Sigmoid colon (tissue), 7 donors: ENCODE measurements at places on chromosomes 6 and 20. TPM values are rescaled to one million over a fixed set of nuclear protein-coding genes. Genes with fewer than 3 reads are reported as not detected.

The ECT2L gene
- not detected for total RNA-seq

The TMEM200A gene
- total RNA-seq = 1.9 TPM

DNA sequence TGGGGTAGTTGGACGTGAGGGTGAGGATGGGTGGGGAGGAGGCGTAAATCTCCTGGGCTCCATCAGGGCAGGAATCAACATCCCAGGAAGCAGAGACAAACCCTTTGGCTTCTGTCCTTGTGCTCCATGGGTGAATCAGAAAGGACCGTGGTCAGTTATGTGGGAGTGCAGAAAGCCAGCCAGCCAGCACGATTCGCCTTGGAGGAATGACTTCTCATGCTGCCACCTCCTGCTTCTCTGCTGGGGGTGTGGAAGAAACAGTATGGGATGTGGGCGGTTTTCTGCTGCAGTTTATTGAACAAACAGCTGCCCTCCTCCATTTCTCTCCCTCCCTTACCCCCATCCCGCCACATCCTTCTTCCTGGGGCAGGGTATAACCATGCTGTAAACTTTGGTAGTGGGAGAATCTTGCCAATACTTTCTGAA is 214.5 kb downstream of the SOX4 start:
- H3K4me3 ChIP-seq = no peak overlapping the region
- H3K4me1 ChIP-seq = no peaks in the 10 kb centered on the region
- H3K27ac ChIP-seq = peak overlapping the region; percentile 61
- DNase-seq = no peak
- no peaks in the 10 kb centered on the region for H3K27me3 ChIP-seq
- H3K36me3 ChIP-seq = no peaks in the 10 kb centered on the region

DNA sequence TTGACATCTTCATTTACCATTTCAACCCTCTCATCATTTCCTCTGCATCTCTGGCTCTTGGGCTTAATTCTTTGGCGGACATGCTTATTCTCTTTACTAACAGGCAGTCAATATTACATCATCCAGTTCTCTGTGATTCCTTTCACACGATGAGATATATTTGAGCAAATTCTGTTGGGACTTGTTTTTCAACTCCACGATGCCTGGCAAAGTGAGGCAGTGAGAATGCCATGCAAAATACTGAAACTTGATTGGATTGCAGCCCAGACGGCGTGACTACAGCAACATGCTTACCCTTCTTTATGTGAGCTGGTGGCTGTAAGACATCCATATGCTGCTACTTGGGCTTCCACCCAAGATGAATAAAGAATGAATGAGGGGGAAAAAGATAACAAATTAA is 101.7 kb upstream of the SPACA1 start:
- no peaks in the 10 kb centered on the region for H3K27me3 ChIP-seq
- no peak overlapping the region for H3K27ac ChIP-seq
- H3K36me3 ChIP-seq = no peaks in the 10 kb centered on the region
- DNase-seq = no peak
- no peak overlapping the region for H3K4me3 ChIP-seq
- peaks cover 25% of the 10 kb centered on the region for H3K4me1 ChIP-seq

DNA sequence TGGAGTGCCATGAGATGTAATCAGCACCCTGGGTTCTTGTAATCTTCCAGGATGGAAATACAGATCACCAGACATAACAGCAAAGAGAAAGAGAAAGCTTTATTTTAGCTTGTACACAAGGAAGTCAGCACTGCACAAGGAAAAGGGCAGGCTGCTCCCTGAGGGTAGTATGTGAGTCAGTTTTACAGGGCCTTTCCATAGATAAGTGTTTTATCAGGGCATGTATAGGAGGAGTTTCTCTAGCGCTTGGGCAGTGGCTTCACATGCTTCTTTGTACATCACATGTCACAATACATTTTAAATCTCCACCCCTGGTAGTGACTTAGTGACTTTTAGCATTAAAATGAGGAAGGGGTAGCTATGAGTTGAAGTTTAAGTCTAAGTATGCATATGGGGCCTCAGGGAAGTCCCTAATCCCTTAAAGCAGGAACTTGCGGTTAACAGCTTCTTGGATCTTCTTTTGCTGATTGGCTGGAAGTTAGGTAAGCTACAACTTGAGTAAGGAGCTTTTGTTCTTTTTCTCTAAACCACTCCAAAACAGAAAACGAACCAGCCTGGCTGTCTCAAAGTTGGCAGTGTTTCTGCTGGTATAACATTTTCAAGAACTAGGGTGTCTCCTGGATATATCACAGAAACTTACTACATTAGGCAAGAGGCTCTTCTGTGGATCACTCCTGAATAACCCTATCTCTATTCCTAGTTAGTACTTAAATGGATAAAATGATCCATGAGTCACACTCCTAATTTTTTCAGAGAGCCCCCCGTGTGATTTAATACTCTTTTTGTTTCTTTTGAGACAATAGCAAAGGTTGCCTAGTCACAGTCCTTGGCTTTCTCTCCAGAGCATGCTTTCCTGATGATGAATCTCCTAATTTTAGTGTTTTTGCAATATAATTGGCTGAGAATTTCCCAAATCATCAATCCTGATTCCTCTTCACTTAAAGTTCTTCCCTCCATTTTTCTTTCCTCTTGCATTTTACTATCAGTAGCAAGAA is 60.2 kb downstream of the MRAP2 start:
- no peak for DNase-seq
- no peak overlapping the region for H3K27ac ChIP-seq
- H3K4me1 ChIP-seq = no peaks in the 10 kb centered on the region
- no peak overlapping the region for H3K4me3 ChIP-seq
- no peaks in the 10 kb centered on the region for H3K27me3 ChIP-seq

DNA sequence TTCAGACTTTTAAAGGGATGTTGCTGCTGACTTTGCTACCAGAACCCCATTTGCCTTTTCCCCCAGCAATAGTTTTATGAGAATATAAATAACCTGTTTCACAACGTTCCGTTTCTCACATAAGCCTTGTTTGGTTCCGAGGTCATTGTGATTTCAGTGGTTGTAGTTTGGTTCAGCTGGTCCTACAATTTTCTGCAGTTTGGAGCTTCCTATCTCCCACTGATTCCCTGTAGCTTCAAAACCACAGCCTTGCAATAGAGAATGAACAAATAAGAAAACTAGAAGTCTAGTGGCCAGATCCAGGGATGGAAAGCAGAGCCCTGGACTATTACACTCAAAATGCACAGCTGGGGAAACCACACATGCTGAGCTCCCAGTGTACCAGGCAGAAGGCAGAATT is 24.1 kb upstream of the SH3BGRL2 start:
- H3K4me1 ChIP-seq = no peaks in the 10 kb centered on the region
- no peaks in the 10 kb centered on the region for H3K27me3 ChIP-seq
- DNase-seq = no peak
- no peak overlapping the region for H3K27ac ChIP-seq
- H3K4me3 ChIP-seq = no peak overlapping the region
- no peaks in the 10 kb centered on the region for H3K36me3 ChIP-seq

DNA sequence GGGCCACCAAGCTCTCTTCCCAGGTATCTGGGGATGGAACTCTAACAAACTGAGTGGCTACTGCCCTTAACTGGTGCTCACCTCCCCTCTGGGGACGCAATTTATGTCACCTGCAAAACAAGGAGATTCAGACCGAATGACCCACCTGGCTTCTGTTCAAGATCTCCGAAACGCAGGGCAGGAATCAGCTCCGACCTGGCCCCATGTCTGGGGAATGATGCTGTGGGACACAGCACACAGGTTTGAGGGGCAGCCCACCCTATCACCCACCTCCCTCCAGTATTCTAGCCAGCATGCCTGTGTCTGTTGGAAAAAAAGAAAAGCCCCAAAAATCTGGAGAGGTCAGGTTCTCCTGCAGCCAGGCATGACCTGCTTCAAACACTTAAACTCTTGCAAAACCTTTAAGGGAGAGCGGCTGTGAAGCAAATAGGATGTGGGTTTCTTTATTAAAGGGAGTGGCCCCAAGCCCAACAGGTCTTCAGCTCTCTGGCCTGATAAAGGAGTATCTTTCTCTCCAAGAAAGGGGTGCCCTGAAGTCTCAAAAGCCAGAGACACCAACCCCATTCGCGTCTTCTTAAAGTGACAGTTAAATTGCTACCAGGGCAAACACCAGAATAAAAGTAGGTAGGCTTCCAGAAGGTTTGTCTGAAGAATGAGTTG is 6.4 kb downstream of the PREX1 start:
- no peaks in the 10 kb centered on the region for H3K27me3 ChIP-seq
- H3K4me3 ChIP-seq = no peak overlapping the region
- DNase-seq = no peak
- no peaks in the 10 kb centered on the region for H3K36me3 ChIP-seq
- H3K27ac ChIP-seq = no peak overlapping the region

The DOK5 gene
- 1.6 TPM for total RNA-seq

DNA sequence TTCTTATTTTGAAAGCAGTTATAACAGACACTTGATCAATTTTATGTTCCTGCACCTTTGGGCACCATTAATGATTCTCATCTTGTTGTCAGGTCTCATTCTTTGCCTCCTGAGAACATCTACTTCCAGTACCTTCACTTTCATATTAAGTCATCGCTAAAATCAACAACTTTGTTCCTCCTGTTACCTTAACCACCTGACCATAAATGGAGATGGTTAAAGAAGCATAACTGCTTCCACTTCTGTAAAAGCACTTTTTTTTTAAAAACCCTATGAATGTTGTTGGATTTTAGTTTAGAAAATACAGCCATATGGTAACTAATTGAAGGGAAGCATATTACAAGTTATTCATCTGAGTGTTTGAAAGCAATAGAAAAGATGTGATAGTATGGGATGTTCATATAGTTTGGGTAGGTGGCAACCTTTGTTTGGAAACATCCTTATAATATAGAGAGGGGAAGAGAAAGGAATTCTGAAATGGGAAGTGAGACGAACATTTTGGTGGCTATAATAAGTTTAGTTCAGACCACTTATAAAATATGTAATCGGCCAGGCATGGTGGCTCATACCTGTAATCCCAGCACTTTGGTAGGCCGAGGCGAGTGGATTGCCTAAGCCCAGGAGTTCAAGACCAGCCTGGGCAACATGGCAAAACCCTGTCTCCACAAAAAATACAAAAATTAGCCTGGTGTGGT is 53.9 kb downstream of the AFG1L start:
- H3K4me3 ChIP-seq = no peak overlapping the region
- H3K27ac ChIP-seq = no peak overlapping the region
- no peak for DNase-seq
- H3K27me3 ChIP-seq = no peaks in the 10 kb centered on the region
- no peaks in the 10 kb centered on the region for H3K36me3 ChIP-seq

DNA sequence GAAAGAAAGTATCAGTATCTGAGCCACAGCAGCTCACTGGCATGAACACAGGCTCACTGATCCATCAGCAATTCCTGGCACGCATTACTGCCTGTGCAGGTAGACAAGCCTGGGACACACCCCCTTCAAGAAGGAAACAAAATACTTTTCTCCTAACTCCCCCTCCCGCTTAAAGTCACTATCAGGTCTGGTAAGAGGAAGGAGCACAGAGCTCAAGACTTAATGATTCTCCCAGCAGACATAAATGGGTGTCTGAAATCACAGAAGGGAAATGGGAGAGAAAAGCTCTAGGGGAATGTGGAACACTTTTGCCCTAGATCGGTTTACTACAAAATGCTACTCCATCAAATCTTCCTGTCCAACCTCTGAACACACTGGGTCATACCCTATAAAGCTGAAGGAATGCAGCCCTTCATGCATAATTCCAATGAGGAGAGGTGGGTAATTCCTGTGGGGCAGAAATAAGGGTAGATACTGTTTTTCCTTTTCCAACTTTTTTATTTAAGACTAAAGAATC is at the start of gene ADGRF1:
TSS of gene ADGRF1 (minus strand) at position 58 of the 517 bp plus-strand sequence. CDS start 13,271 bp downstream, outside the sequence.
- no peak within 1 kb of the TSS for H3K27ac ChIP-seq
- DNase-seq = no peak
- H3K4me1 ChIP-seq = no peaks in the 10 kb centered on the region
- no peak within 1 kb of the TSS for H3K4me3 ChIP-seq
- H3K27me3 ChIP-seq = no peaks in the 10 kb centered on the region

The PRL gene
- not detected for total RNA-seq

DNA sequence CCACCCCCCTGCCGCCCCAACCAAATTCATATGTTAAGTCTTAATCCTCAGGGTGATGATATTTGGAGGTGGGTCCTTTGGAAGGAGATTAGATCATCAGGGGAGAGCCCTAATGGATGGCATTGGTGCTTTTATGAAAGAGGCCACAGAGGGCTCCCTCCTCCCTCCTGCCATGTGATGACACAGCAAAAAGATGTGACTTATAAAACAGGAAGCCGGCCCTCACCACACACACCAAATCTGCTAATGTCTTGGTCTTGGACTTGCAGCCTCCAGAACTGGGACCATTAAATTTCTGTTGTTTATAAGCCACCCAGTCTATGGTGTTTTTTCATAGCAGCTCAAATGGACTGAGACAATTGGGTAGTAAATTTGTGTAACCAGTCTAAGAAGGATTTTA is 176.3 kb downstream of the ADGRG6 start:
- no peaks in the 10 kb centered on the region for H3K27me3 ChIP-seq
- H3K4me3 ChIP-seq = no peak overlapping the region
- no peaks in the 10 kb centered on the region for H3K36me3 ChIP-seq
- H3K27ac ChIP-seq = no peak overlapping the region

GRCh38 chr6:19538096-19538495 is 299.1 kb upstream of the ID4 start:
- H3K36me3 ChIP-seq = no peaks in the 10 kb centered on the region
- H3K27me3 ChIP-seq = no peaks in the 10 kb centered on the region
- no peak overlapping the region for H3K27ac ChIP-seq
- DNase-seq = no peak
- H3K4me1 ChIP-seq = no peaks in the 10 kb centered on the region
- no peak overlapping the region for H3K4me3 ChIP-seq

The SLC32A1 gene
- not detected for total RNA-seq

GRCh38 chr6:71498638-71499037 is 210.0 kb downstream of the OGFRL1 start:
- no peaks in the 10 kb centered on the region for H3K36me3 ChIP-seq
- peaks cover 14% of the 10 kb centered on the region for H3K4me1 ChIP-seq
- H3K27ac ChIP-seq = no peak overlapping the region
- DNase-seq = no peak

DNA sequence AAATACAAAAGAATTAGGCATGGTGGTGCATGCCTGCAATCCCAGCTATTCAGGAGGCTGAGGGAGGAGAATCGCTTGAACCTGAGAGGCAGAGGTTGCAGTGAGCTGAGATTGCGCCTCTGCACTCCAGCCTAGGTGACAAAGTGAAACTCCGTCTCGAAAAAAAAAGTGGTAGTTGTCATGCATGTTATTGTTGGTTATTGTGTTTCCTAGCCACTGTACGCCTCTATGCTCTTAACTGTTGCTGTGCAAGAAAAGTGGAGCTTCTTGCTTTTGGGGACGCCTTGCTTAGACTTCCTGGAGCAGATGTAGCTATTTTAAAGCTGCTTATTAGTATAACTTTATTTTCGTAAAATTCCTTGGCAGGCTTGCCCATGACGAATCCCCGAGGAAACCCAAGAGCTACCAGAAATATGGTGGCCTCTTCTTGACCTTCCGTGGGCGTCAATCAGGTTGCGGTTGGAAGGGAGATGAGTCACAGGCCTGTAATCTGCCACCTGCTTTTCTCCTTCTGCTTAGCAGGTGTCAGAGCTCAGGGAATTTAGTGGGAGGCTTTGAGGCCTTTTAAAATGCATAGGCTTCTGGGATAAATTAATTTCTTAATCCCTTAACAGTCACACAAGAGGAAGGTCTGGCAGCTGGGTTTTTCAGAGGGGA is 17.3 kb downstream of the GABRR2 start:
- H3K36me3 ChIP-seq = no peaks in the 10 kb centered on the region
- no peak for DNase-seq
- H3K27ac ChIP-seq = peak overlapping the region; percentile 41
